ENCODE measurements at places on chromosomes 3 and 15. TPM values are rescaled to one million over a fixed set of nuclear protein-coding genes. Genes with fewer than 3 reads are reported as not detected.

The UROC1 gene
- total RNA-seq, result not detected

The SPATA12 gene
- total RNA-seq, result 0.11 TPM

The ZNF660 gene
- total RNA-seq, result 1.7 TPM

The CLEC3B gene
- total RNA-seq, result 0.25 TPM

The TBC1D21 gene
- not detected for total RNA-seq

The MNS1 gene
- 1.5 TPM for total RNA-seq

The FAM240A gene
- not detected for total RNA-seq

The TJP1 gene
- 69.4 TPM for total RNA-seq

The ISLR gene
- 39.7 TPM for total RNA-seq

The PLIN1 gene
- total RNA-seq, result 0.22 TPM

The TMEM108 gene
- total RNA-seq, result 0.12 TPM

The FBLN2 gene
- 18.0 TPM for total RNA-seq

The SLC2A2 gene
- total RNA-seq, result not detected

The RBPMS2 gene
- total RNA-seq, result under 0.01 TPM

The EFHB gene
- 0.11 TPM for total RNA-seq

The TEX55 gene
- total RNA-seq, result not detected

The STAC gene
- total RNA-seq, result 7.7 TPM

The CLDN18 gene
- total RNA-seq, result 0.12 TPM

The FAM131A gene
- total RNA-seq, result 29.7 TPM

The GOLGA8J gene
- 0.11 TPM for total RNA-seq

The TP63 gene
- total RNA-seq, result under 0.01 TPM

The MAGI1 gene
- total RNA-seq, result 19.6 TPM

The GATM gene
- total RNA-seq, result 0.44 TPM

The NR1I2 gene
- total RNA-seq, result not detected

The CTXN2 gene
- not detected for total RNA-seq

The NUSAP1 gene
- total RNA-seq, result 51.1 TPM

The SEMA7A gene
- 49.2 TPM for total RNA-seq

The SLC9C1 gene
- total RNA-seq, result 0.12 TPM

The CYP11A1 gene
- total RNA-seq, result 0.11 TPM

The UPK1B gene
- total RNA-seq, result not detected

The PPARG gene
- total RNA-seq, result 35.6 TPM

The LCTL gene
- 0.33 TPM for total RNA-seq

The PGBD4 gene
- total RNA-seq, result 2.6 TPM

The ITIH1 gene
- not detected for total RNA-seq

The ALDH1A3 gene
- 54.7 TPM for total RNA-seq

The DZIP1L gene
- total RNA-seq, result 40.7 TPM

The ZCWPW2 gene
- 0.87 TPM for total RNA-seq

The VIPR1 gene
- not detected for total RNA-seq

The SPRED1 gene
- 56.8 TPM for total RNA-seq

The AADAC gene
- total RNA-seq, result 0.12 TPM

The RASSF1 gene
- total RNA-seq, result 36.9 TPM

The RFTN1 gene
- 31.4 TPM for total RNA-seq
